Hepatic stellate cell (primary cell): ENCODE measurements at places on chromosomes 3 and 15.

GRCh38 chr15:39624806-39625205 is 43.9 kb downstream of the THBS1 start:
- peak; percentile 50 for DNase-seq

DNA sequence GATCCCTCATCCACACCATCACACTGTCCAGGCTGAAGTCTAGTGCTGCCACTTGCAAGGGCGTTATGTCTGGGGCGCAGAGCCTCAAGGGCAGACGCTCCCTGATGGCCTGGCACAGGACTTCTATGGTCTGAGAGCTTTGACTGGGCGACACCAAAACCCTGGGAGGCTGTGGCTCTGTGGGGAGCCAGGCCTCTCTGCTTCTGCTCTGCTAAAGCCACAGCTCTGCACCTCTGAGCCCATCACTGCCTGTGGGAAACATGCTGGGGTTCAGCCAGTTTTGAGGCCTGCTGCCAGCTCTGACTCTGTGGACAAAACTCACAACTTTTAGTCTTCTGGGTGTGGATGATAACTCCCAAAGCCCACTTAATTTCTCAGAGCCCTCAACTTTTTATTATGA is 6.3 kb upstream of the LCTL start:
- DNase-seq = no peak

GRCh38 chr3:15298504-15298903 is 33.9 kb downstream of the SH3BP5 start:
- no peak for DNase-seq

GRCh38 chr3:49602877-49603411 is 48.7 kb downstream of the BSN start:
- no peak for DNase-seq

GRCh38 chr3:171267104-171267503 is 193.1 kb downstream of the TNIK start:
- DNase-seq = no peak

DNA sequence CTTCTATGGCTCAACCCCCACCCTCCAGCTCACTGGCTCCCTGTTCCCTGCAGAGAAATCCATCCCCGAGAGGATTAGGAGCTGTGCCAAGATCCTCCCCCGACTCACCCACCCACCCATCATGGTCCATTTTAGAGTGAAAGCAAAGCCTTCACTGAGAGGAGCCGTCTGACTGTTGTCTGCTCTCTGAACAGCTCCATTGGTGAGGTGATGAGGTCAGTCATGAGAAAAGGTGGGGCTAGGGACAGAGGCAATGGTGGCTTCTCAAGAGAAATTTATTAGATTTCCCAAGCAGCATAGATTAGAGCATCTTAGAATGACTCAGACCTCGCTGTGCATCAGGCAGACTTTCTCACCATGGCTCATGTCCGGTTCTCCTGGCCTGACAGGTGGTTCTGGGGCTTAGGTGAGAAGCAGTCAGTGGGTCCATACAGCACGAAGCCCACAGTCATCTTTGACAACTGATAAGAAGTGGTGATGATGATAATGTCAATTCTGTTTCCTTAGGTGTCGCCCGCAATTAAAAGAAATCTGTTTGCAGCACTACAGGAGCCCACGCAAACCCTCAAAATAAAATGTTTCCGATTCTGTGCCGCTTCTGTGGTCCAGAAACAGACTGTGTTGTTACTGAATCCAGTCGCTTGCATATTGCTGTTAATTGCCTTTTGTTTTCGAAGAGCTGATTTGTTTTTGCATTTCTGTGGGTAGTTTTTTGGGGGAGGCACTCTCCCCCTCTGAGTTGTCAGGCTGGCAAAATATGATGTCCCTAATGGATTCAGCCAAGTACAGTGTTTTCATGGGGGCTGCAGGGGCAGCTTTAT is 24.8 kb upstream of the RHO start:
- DNase-seq = no peak

GRCh38 chr3:71078723-71079525 is 504.6 kb downstream of the FOXP1 start:
- DNase-seq = no peak
